ENCODE measurements at places on chromosomes 12 and 14. TPM values are rescaled to one million over a fixed set of nuclear protein-coding genes. Genes with fewer than 3 reads are reported as not detected.
A peak's percentile ranks its signal among the peaks of the same experiment; 100 is the strongest.

APOLD1 gene
- 14.7 TPM for total RNA-seq

LRIG3 gene
- total RNA-seq, result 97.2 TPM

KCNK10 gene
- not detected for total RNA-seq

RNASE3 gene
- not detected for total RNA-seq

ETFBKMT gene
- 2.3 TPM for total RNA-seq

POLE2 gene
- 14.2 TPM for total RNA-seq

NXPH4 gene
- 1.6 TPM for total RNA-seq

LBHD2 gene
- not detected for total RNA-seq

GDF3 gene
- not detected for total RNA-seq

GAS2L3 gene
- 24.5 TPM for total RNA-seq

CATSPERB gene
- not detected for total RNA-seq

LMO3 gene
- total RNA-seq, result 0.43 TPM

DLK1 gene
- total RNA-seq, result not detected

ZC3H10 gene
- total RNA-seq, result 3.9 TPM

CABP1 gene
- not detected for total RNA-seq

BICDL1 gene
- total RNA-seq, result 1.7 TPM

KRT73 gene
- not detected for total RNA-seq

P2RX2 gene
- not detected for total RNA-seq

- DNase-seq, result no peak
Measured at GRCh38 chr12:15995801-15996200, 84.7 kb downstream of the DERA start.

DNA sequence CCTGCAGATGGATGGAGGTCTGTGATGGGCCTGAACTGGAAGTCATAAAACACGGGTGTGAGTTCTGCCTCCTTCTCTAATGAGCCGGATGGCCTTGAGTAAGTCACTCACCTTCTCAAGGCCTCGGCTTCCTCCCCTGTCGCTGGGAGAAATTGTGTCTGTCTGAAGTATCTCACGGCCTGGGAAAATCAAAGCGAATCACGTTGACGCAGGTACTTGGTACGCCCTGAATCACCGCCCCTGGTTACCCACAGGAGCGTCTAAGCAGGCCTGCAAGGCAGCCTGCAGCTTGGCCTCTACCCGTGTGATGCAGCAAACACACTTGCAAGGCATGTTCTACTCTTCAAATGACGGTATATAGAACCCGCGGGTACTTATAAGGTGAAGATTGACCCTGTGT lies 28.1 kb upstream of the CD9 start:
- DNase-seq, result no peak

GRCh38 chr14:68401317-68401716 lies 391.6 kb downstream of the ZFP36L1 start:
- DNase-seq, result peak; percentile 46

GRCh38 chr12:84969226-84969625 lies 56.6 kb upstream of the SLC6A15 start:
- no peak for DNase-seq

DNA sequence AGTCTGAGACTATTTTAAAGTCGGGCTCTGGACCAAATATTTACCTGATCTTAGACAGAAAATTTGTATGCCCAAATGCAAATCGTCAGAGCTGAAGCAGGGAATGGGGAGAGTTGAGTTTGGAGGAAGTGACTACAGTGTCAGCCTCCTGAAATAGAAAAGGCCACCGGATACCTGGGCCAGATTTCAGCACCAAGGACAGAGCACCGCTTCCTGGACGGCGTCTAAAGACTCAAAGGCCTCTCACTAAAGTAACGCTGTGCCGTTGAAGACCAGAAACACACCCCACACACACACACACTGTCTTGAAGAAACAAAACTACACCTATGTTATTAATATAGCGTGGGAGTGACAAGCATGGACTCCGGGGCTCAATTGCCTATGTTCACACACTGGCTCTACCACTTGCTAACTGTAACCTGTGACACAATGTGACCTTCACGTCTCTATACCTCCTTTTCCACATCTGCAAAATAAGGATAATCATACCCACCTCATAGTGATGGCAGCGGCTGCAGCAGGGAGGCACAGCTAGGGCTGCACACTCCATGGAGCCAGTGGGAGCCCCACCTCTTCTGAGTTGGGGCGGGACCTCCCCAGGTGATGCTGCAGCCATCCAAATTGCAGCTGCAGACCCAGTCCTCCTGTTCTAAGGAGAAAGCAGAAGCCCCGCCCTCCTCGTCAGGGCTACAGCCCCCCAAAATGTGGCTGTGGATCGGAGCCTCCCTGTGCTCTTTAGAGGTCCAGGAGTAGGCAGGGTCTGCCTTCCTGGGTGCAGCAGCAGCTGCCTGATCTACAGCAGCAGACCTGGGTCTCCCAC lies 35.6 kb downstream of the KRT76 start:
- peak; percentile 55 for DNase-seq

DNA sequence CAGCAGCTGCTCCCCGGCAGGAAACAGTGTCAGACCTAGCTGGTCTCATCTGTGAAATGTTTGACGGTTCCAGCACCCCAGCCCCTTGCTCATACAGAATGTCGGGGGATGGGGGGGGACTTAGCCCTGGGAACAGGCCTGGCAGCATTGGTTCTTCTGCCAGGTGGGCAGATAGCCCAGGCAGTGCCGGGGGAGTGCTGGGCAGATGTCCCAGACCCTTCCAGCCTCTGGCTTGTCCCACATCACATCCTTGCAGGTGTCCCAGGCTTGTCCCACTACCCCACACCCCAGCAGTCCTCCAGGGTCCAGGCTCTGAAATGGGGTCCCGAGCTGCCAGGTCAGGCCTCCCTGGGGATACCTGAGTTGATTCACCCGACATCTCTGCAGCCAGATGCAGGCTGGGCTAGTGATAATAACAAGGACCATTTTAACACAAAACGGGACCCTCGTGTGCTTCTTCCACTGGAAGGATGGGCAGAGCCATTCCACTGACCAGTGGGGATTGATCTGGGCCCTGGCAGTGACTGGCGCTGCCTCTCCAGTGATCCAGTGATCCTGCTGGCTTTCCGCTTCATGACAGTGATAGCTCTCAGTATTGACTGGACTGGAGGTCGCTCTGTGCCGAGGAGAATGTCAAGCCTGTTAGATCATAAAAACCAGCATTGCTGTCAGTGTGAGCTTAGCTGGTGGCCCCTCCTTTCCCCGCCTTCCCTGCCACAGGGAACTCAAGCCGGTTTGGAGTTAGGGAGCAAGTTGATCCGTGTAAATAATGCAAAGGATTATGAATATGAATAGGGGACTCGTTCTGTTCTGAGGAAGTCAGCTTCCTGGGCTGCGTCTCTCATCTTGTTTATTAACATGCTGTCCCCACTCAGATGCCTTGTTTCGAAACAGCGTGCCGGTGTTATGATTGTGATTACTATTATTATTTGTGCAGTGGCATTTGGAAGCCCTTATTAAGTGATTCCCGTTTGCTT lies 180.6 kb downstream of the AACS start:
- no peak for DNase-seq

DNA sequence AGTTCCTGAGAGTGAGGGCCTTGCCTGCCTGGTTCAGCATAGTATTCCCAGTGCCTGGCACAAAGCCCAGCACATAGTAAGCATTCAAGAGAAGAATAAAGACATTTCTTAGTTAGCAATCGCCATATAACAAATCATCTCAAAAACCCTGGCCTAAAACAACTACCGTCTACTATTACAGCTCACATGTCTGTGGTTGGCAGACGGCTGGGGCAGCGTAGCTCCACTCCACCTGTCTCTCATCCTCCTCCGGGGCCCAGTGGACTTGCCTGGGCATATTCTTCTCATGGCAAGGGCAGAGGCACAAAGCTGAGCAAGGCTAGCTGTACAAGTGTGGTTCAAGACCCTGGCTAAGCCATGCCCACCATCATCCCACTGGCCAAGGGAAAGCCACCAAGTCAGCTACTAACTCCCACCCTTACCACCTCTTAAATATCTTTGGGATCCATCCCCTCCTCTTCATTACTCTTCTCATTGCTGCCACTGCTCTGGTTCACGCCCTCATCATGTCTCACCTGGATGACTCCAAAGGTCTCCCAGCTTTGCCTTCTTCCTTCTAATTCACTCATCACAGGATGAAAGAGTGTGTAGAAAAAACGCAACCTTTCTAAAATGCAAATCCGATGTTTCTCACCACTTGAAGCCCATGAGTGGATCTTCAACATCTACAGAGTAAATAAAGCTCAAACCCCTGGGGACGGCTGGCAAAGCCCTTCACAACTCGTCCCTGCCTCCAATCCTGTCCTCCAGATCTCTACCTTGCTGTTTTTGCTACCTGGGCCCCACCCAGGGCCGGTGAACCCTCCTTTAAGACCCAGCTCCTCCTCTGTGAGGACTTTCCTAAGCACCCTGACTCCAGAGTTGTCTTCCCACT lies 10.4 kb downstream of the TMEM229B start:
- DNase-seq, result no peak

GRCh38 chr14:95257521-95257920 lies 62.2 kb downstream of the CLMN start:
- DNase-seq, result no peak

- no peak for DNase-seq
Measured at GRCh38 chr14:62251237-62251636, 489.0 kb downstream of the SNAPC1 start.

DNA sequence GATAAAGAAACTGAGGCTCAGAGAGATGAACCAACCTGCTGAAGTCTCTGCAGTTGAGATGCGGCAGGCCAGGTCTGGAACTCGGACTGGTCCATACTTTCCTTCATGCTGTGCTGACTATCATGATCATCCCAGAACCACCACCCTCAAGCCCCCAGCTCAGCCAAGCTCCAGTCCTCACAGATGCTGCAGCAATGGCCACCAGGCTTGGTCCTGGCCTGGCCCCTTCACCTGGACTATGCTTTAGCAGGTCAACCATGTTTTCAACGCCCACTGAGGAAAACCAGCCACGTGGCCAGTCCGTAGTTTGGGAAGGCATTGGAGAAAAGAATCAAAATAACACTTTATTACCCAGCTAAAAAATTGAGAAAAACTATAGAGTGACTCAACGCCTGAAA lies 1.4 kb downstream of the GPR68 start:
- no peak for DNase-seq

- no peak for DNase-seq
Measured at GRCh38 chr12:122949816-122950675, 16.2 kb downstream of the ABCB9 start.
